ENCODE measurements at places on chromosomes 6 and 20.

GRCh38 chr6:39086711-39087110, 28.3 kb downstream of the SAYSD1 start:
- no peak for DNase-seq

DNA sequence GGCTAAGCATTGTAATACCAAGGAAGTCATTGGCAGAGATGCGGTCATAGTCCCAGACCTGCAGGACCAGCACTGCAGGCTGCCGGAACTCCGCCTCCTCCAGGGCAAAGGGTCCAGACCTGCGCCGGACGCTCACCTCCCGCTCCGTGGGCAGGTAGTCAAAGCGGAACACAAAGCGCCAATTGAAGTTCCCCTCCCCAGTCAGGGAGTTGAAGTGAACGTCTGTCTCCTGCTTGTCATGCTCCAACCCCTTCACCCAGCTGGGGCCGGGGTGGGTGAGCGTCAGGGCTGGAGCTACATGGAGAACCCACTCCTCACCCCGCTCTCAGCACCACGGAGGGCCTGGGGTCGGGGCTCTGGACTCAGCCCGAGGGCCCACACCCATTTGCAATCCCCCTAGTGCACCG, 18.2 kb downstream of the ERGIC3 start:
- no peak for DNase-seq

DNA sequence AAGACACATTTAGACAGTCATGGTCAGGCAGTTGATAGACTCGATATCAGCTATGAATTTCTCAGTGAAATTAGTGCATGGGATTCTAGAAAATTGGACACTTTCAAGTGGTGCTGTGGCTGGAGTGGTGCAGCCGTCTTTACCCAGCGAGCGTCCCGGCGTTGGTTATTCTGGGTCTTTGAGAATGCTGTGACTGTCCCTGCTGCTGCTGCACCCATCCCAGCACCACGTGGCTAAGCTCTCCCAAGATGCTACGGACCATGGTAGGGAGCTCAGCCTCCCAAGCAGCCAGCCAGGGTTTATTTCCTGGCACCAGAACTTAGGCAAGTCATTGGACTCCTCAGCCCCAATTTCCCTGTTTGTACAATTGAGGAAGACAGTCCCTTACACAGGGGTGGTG, 147.2 kb upstream of the RPS6KA2 start:
- no peak for DNase-seq

DNA sequence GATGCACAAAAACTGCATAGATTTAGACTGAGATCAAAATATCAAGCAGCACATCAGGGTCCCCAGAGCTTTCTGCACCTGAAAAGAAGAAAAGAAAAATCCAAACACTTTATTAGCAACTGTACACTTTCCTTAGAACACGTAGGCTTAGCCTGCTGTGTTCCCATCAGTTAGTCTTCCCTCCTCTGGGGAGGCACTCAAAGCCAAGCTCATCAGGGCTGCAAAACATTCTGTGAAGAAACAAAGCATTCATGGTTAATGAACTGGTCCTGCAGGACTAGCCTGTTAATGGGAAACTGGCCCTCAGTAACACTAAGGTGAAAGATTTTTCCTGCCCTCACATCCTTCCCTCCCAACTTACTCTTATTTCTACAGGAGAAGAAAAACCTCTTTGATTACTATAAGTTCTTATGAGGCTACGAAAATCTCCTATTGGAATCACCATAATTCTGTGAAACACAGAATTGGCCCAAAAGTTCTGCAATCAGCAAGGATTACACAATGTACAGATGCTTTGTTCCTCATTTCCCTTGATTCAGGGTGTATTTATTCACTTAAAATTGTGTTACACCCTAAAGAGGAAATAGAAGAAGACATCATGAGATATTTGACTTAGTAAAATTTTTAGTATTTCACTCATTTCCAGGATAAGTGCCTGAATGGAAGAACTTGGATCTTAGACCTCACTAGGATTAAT, 901.0 kb upstream of the MAP3K7 start:
- DNase-seq, result no peak

GRCh38 chr20:6029538-6029937, 24.3 kb downstream of the LRRN4 start:
- no peak for DNase-seq

DNA sequence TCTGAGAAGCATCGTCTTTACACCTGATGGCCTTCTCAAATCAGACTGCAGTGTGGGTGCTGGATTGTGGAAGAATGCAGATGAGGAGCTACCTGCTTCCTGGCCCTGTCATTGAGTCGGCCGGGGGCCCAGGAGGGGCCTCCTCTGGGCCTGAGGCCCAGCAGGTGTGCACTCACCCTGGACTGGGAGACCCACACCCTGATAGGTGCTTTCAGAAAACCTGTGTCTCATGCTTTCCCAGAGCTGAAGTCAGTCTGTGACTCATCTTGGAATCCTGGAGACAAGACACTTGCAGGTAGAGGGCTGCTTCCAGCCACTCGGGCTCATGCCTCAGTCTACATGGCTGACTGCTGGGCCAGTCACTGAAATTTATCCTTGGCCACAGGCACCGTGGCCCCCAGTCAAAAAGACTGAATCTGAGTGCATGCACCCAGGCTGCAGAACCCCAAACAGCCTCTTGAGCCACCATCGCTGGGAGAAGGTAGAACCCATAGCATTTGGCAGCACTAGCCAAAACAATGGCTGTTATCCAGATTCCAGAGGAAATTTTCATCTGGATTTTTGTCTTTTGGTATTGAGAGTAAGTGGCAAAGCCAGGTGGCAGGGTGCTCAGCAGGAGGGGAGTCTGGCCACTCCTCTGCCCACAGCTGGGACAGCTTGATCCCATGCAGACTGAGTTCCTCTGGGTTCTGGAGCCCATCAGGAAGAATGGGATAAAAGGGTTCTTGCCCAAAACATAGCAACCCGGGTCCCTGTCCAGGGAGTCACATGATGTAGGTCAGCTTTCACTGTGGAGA, 182.0 kb upstream of the CST7 start:
- no peak for DNase-seq

GRCh38 chr20:34237942-34238341, 3.3 kb upstream of the ASIP start:
- DNase-seq, result no peak

- DNase-seq, result no peak
These were observed 419.1 kb downstream of the CDC5L start for GRCh38 chr6:44806656-44807055.

DNA sequence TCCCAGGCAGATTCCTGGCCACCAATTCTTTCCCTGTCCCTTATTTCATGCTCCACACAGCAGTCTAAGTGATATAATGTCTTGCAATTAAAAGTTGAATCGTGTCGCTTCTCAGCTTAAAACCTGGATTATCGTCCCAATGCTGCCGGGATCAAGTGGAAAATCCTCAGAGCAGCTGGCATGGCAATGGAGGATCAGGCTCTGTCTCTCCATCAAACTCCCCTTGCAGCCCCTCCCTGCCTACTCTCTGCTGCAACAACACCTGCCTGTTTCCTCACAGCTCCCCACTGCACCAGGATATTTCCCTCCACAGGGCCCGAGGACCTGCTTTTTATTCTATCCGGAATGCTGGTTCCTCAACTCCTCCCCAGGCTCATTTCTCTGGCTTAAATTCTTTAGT, 277.1 kb downstream of the SYNE1 start:
- no peak for DNase-seq

DNA sequence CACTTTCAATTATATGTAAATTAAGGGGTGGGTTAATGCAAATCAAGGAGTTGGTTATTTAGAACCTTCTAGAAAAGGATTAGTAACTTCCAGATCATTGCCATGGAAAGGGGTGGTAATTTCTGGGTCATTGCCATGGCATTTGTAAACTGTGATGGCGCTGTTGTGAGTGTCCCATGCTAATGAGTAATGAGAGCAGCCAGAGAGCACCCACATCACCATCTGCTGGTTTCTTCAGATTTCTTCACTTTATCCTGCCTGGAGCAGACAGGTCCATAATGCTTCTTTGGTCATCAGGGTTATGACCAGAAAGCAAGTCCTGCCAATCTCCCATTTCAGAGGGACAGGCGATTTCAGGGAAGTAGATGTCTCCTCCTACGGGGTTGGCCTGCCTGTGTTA, 311.3 kb upstream of the CNR1 start:
- no peak for DNase-seq

GRCh38 chr20:32678948-32679347, 5.2 kb upstream of the C20orf203 start:
- DNase-seq, result no peak

- DNase-seq, result no peak
These were observed 165.5 kb upstream of the SCGN start for GRCh38 chr6:25486550-25486949.

GRCh38 chr6:32424589-32425300, 14.9 kb upstream of the HLA-DRA start:
- no peak for DNase-seq

Data from heart left ventricle (tissue), 16 donors.